ENCODE measurements at places on chromosomes 11 and 22.

DNA sequence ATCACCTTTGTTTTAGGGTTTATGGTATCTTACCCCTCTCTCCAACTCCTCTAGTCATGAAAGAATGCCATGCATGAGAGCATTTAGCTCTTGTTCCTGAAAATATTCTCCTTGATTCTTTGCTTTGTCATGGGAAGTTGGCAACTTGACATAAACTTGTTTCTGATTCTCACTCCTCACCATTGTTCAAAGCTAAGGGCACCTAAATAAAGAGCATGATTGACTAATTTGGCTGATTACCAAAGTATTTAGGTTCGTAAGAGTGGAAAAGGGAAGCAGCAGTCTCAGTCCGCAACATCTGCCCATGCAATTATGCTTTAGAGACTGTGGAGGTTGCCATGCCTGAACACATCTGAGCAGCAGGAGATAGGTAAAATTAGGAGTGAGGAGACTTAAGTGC lies 26.4 kb downstream of the OR52K1 start:
- peak; percentile 30 for DNase-seq

DNA sequence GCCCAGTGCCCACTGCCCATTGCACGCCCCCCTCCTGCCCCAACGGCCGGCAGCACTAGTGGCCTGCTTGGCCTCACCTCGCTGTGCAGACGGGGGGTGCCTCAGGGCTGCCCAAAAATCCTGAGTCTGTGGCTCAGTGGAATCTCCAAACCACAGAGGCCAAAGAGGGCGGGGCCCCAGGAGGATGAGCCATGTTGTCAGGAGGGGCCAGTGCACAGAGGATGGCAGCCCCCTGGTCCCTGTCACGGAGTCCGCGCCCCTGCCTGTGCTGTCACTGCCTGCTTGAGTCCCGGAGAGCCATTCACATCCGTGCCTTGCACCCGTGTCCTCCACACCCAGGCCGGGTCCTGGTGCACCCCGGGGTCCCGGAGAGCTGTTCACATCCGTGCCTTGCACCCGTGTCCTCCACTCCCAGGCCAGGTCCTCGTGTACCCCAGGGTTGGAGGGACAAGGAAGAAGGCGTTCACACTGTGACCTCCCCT lies 36.4 kb upstream of the MUC5AC start:
- no peak for DNase-seq

DNA sequence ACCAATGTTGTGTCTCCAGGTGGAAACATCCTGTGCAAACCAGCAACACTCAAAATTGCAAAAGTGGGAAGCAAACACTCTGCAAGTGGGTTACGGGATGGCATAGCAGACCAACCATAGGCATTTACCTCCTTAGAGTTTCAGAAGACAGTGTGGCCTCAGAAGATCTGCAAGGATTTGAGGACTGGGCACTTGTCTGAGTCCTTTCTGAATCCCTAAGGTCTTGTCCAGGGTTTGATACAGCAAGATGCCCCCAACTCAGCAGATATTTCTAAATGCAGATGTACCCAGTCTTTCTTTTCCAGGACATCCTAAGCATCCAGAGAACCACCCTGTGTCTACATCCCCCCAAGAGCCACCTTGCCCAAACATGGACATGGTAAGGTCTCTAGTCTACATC lies 51.7 kb upstream of the SHANK2 start:
- no peak for DNase-seq

DNA sequence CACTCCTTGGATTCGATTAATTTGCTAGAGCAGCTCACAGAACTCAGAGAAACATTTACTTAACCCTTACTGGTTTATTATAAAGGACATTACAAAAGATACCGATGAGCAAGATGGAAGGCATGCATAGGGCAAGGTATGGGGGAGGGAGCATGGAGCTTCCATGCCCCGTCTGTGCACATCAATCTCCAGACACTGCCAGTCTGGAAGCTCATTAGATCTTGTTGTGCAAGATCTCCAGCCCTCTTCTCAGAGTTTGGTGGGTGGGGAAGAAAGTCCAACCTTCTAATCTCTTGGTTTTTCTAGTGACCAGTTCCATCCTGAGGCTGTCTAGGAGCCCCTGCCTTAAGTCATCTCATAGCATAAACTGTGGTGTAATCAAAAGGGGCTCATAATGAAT lies 190.7 kb downstream of the UVRAG start:
- no peak for DNase-seq

DNA sequence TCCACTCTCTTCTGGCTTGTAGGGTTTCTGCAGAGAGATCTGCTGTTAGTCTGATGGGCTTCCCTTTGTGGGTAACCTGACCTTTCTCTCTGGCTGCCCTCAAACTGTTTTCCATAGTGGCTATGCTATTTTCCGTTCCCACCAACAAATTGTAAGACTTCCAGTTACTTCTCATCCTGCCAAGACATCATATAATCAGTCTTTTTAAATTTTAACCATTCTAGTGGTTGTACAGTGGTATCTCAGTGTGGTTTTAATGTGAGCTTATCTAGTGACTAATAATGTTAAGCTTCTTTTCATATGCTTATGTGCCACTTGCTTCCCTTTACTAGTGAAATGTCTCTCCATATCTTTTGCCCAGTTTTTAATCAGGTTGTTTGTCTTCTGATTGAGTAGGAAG lies 13.6 kb upstream of the TRIM29 start:
- DNase-seq = no peak

GRCh38 chr11:93407777-93408401 lies 77.3 kb downstream of the DEUP1 start:
- peak; percentile 22 for DNase-seq

GRCh38 chr11:9990221-9990973 lies 303.6 kb downstream of the SBF2 start:
- no peak for DNase-seq

GRCh38 chr11:86180423-86180822 lies 64.1 kb upstream of the EED start:
- DNase-seq = peak; percentile 48

DNA sequence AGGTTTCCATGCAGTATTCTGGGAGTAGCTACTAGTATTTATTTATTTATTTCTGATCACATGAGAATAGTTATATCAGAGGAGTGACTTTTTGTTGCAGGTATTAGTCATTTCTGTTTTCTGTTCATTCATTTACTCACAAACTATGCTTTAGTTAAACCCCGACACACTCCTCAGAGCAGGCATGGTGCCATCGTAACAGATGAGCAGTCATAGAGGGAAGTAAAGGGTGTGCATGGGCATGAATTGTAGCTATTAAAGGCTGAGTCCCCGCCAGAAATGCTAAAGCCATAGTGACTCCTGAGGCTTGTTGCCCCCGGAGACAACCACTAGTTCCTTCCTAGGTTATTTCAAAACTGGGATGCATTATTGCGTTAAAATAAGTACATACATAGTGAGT lies 10.6 kb downstream of the JHY start:
- DNase-seq = peak; percentile 42

DNA sequence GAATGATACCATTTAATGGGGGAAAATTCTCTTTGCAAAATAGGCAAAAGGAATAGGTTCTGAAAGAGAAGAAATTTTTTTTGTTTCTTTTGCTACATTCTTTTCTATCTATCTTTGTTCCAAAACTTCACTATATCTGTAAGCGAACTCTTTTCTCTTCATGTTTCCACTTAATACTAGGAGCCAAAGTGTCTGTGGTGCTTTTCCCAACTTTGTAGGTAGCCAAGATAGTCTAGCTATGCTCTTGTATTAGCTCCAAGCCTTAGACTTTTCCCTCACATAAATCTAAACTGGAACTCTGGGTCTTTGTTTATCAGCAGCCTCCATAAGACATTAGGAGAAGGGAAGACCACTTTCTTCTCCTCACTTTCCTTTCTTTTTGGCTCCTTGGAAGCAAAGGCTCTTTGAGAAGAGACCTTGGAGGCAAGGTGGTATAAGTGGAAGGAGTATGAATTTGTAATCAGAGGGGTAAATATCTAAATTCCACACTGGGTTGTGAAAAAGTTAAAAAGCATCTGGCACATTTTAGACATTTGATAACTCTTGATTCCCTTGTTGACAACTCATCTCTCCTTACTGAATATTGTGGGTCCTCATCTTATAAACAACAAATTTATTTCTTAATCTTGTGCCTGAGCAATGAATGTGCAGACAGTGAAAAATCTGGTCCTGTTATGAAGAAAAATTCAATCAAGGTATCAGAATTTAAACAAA lies 130.0 kb downstream of the EHF start:
- DNase-seq = no peak

DNA sequence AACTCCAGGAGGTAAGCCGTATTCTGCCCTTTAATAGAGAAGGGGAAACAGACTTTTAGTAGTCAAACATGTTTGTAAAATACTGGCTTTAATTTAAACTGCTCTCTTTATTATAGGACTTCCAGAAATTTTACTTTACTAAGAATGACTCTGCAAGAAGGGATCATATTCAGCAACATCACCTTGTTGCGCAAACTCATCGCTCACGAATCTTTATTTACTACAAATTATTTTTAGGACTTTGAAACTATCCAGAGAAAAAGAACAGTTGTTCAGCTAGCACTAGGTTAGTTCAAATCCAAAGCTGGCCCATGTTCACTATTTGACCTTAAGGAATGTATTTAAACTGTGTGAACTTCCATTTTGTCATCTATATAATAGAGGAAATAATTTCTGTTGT lies 498.3 kb upstream of the TENM4 start:
- no peak for DNase-seq

GRCh38 chr22:44378380-44378779 lies 65.6 kb upstream of the SHISAL1 start:
- DNase-seq = no peak

DNA sequence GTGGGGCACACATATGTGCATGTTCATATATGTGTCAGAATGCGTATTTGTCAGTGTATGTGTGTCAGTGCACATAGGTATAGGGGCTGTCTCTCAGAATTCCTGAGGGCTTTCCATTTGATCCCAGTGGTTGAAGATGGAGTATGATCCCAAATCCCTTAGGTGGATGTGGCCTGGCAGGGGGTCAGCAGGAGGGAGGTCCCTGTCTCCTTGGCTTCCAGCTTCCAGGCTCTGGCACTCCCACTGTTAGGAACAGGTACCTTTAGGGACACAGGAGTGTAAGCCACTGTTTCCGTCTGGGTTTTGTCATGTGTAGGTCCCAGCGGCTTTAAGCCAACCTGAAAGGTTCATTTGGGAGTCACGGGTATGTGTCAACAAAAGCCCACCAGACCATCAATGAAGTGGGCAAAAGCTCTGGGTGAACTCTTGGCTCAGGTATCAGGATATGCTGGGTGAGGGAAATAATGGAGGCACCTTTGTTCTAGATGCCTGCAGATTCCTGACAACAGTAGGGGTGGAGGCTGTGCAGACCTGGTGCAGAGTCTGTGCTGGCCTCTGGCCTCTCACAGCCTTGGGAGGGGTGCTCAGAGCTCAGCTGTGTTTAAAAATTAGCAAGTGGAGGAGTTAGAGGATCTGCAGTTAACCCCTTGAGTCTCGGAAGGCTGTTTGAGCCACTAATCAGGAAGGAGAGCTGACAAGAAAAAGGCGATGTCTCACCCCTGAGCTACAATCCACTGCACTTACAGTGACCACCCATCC lies 9.0 kb downstream of the KCNQ1OT1 start:
- no peak for DNase-seq

DNA sequence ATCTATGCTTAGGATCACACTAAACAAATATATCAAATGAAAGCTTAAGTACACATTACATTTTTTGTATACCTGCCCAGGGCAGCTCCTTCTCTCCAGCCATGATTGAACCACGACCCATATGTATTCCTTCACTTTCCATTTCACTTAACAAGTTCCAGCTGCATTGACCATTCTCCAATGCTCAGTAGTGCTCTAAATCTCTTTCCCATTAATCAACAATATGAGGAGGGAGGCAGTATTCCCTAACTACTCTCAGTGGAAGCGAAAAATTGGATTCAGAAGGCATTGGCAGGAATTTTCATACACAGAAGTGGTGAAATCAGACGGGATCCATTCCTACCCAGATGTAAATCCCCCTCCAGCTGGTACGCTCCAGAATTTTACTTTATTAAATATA lies 372.0 kb upstream of the LUZP2 start:
- DNase-seq = no peak

DNA sequence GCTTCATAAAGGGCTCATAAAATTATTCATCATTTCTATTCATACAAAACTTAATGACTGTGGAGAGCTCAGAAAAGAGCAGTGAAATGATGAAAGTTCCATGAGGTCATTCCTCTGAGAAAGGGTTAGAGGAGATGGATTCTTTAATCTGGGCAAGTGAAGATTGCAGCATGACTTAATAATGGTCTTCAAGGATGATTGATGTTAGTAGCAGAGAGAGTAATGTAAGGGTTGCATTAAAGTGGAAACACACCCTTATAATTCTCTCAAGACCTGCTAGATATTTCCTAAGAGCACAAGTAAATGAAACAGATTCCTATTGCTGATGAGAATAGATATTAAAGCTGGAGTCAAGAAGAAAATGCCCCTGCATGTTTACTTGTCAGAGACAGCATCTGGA lies 711.6 kb upstream of the ANO5 start:
- no peak for DNase-seq

DNA sequence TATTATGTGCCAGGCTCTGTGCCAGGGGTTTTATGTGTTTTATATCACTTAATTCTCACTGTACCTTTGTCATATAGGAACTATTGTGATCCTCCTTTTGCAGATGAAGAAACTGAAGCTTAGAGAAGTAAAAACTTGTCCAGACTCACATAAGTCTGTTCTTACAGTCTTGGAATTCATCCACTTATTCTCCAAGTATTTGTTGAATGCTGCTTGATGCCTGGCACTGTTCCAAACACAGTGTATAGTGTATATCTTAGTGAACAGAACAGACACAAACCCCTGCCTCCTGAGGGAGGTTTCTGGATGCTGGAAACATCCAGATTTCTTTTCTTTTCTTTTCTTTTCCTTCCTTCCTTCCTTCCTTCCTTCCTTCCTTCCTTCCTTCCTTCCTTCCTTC lies 29.0 kb upstream of the FGF3 start:
- no peak for DNase-seq

DNA sequence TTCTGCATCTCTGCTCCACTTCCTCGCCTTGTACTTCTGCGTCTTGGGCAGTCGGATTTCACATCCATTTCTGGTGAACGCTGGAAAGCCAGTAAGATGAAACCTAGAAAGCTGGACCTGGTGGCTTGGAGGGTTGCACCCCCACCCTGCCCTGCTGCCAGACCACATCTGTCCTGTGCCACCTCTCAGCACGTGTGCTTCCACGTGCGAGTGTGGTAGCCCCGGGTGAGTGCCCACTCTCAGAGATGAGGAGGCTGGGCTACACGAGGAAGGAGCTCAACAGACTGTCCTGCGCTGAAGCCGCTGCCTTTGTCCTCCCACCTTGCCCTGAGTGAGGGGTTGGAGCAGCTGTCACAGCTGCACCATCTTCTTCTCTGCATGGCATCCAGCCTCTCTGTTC lies 77.5 kb downstream of the NTM start:
- DNase-seq = no peak

- peak; percentile 81 for DNase-seq
Measured at GRCh38 chr11:75388386-75389275, 10.7 kb upstream of the RPS3 start.

DNA sequence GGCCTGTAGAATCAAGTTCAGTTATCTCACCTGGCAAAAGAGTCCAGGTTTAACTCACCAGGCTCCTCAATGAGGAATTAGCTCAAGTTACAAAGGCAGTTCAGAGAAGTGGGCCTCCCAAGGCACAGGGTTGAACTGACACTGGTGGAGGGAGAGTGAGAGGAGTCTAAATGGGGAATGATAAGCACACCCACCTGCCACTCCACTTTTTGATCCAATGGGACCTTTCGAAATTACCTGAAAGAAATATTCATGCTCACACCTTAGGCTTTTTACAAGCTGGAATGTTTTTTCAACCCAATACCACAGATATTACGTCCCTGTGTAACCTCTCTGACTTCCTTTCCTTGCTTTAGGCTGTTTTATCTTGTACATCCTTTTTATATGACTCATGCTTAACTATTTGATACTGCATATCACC lies 642.7 kb upstream of the TENM4 start:
- DNase-seq = no peak

Measured in inflammatory macrophage (primary cell).